Tibial nerve (tissue), 4 donors: ENCODE measurements at places on chromosomes 7 and 10.

GRCh38 chr10:97648562-97649404 lies 8.3 kb downstream of the PI4K2A start:
- DNase-seq: peak; percentile 61
- peak overlapping the region; percentile 83 for H3K27ac ChIP-seq
- peaks cover 13% of the 10 kb centered on the region for H3K4me1 ChIP-seq
- H3K36me3 ChIP-seq: peaks cover 67% of the 10 kb centered on the region
- no peaks in the 10 kb centered on the region for H3K27me3 ChIP-seq

- no peaks in the 10 kb centered on the region for H3K36me3 ChIP-seq
- H3K4me3 ChIP-seq: no peak overlapping the region
- DNase-seq: no peak
- H3K27ac ChIP-seq: no peak overlapping the region
- H3K4me1 ChIP-seq: no peaks in the 10 kb centered on the region
- no peaks in the 10 kb centered on the region for H3K27me3 ChIP-seq
Observed at GRCh38 chr10:78279756-78280155, 246.1 kb downstream of the RPS24 start.

DNA sequence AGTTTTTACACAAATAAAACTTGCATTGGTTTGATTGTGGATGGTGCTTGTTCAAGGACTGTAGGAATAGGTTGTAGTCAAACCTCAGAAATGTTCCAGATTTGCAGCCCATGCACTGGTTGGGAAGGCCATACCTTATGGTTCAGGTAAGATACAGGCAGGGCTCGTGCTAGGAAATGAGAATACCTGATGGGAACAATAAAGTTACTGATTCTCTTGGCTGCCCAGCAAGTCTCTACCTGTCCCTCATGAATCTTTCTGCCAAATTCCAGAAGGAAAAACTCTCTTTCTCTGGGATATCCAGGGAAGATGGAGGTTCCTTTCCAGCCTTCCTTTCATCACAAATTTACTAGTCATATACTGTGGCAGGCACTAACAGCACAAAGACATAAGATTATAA lies 53.8 kb downstream of the TFAM start:
- DNase-seq: no peak
- no peaks in the 10 kb centered on the region for H3K4me1 ChIP-seq
- no peaks in the 10 kb centered on the region for H3K27me3 ChIP-seq
- no peak overlapping the region for H3K4me3 ChIP-seq
- H3K36me3 ChIP-seq: no peaks in the 10 kb centered on the region

DNA sequence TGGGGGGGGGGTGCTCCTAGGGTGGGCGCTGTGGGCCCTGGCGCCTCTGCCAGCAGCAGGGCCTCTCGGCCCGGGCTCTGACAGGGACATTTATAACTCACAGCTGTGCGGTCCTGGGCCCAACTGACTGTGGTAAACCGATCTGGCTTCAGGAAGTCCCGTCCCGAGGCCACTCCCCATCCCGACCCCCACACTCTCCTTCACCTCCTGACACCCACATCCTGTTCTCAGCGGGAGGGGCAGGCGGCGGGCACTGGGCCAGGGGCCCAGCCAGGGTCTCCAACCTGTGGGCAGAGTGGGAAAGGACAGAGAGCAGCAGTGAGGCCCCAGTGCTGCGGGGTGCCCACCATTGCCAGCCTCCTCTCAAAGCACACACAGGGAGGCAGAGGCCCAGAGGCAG lies 69.1 kb downstream of the ZMIZ1 start:
- peak overlapping the region; percentile 41 for H3K27ac ChIP-seq
- peaks cover 62% of the 10 kb centered on the region for H3K4me1 ChIP-seq
- H3K4me3 ChIP-seq: no peak overlapping the region
- DNase-seq: no peak
- no peaks in the 10 kb centered on the region for H3K27me3 ChIP-seq
- no peaks in the 10 kb centered on the region for H3K36me3 ChIP-seq
